Fibroblast of villous mesenchyme (primary cell): ENCODE measurements at places on chromosomes 1 and 21. TPM values are rescaled to one million over a fixed set of nuclear protein-coding genes. Genes with fewer than 3 reads are reported as not detected.

The SPATA17 gene
- under 0.01 and 0.86 TPM in 2 replicates for total RNA-seq

The ODR4 gene
- 19.6 and 25.9 TPM in 2 replicates for total RNA-seq

The GBP3 gene
- total RNA-seq, result 24.8 and 41.0 TPM in 2 replicates

The MIXL1 gene
- 0.43 TPM in 1 of 2 replicates, not detected in the other for total RNA-seq

The BGLAP gene
- total RNA-seq, result not detected in 2 replicates
